Uterine smooth muscle cell (primary cell): ENCODE measurements at places on chromosomes 7 and 10. TPM values are rescaled to one million over a fixed set of nuclear protein-coding genes. Genes with fewer than 3 reads are reported as not detected.

Gene SPDYE2B
- not detected in 2 replicates for total RNA-seq

Gene TMEM184A
- total RNA-seq, result 0.11 TPM in 1 of 2 replicates, not detected in the other

Gene ETV1
- total RNA-seq, result 17.2 and 25.7 TPM in 2 replicates

Gene PCLO
- total RNA-seq, result 4.4 and 4.9 TPM in 2 replicates

Gene TEX47
- total RNA-seq, result not detected in 2 replicates

Gene KIF11
- total RNA-seq, result 15.1 and 59.2 TPM in 2 replicates

Gene HOXA6
- 0.37 and 1.7 TPM in 2 replicates for total RNA-seq

Gene PTPN20
- total RNA-seq, result 0.77 and 1.2 TPM in 2 replicates

Gene STRIP2
- total RNA-seq, result 8.7 and 14.8 TPM in 2 replicates

Gene TCTN3
- total RNA-seq, result 27.9 and 34.7 TPM in 2 replicates

Gene TRIM56
- 21.9 and 23.0 TPM in 2 replicates for total RNA-seq

Gene METTL27
- 26.5 and 51.5 TPM in 2 replicates for total RNA-seq

Gene C10orf120
- not detected in 2 replicates for total RNA-seq

Gene CPED1
- 117 and 158 TPM in 2 replicates for total RNA-seq

Gene CXCL12
- 16.2 and 25.2 TPM in 2 replicates for total RNA-seq

Gene GCK
- 0.55 and 0.62 TPM in 2 replicates for total RNA-seq

Gene SFRP4
- 0.55 and 3.2 TPM in 2 replicates for total RNA-seq

Gene TMEM72
- not detected in 2 replicates for total RNA-seq

Gene SDK1
- 10.1 and 11.6 TPM in 2 replicates for total RNA-seq

Gene AGMO
- total RNA-seq, result not detected in 2 replicates

Gene NEUROD6
- not detected in 2 replicates for total RNA-seq

Gene PPP1R3A
- not detected in 2 replicates for total RNA-seq

Gene FFAR4
- total RNA-seq, result not detected in 2 replicates

Gene VAX1
- total RNA-seq, result not detected in 2 replicates

Gene INHBA
- total RNA-seq, result 18.2 and 20.0 TPM in 2 replicates
